ENCODE measurements at places on chromosomes 13 and 19.

GRCh38 chr19:49455773-49456172 lies 2.7 kb downstream of the ALDH16A1 start:
- DNase-seq: no peak

DNA sequence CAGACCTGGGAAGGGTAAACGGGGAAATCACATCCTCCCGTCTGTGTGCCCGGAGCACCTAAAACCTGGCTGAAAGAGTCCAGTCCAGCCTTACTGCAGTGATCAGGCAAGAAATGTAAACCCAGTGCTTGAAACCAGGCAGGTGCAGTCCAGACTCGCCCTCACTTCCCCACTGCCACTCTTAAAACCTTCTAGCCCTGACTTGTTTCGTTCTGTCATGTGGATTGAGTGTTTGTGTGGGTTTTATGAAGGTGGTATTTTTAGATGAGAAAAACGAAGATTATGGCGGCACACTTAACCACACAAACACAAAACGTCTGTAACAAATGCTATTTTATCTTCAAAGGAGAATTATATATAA lies 839 bp upstream of the CKAP2 start:
- DNase-seq: no peak

DNA sequence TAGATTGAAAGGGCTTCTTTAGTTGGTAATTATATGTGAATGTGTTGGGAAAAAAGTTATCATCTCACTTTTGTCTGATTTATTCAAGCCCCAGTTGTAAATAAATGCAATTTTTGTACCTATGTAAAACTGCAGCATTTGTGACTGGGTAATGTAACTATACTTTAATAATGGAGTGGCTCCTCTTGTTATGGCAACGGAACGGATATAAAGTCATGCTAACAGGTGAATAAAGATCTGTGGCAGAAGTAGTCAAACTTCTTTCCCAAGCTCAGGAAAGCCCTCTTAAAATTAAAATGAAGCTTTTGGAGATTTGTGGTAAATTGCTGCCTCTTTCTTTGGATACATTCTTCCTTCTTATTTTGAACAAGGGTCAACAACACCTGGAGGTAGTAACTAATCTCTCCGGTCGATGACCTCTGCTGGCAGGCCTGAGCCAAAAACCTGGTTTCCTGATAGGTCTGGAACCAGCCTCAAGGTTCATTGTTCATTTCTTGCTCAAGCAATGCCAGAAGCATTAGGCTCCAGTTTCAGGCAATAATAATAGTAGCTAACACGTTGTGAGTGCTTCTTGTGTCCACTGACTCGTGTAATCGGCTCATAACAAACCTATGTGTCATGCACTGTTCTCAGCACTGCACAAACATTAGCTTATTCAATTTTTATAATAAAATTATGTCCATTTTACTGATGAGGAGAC lies 313.4 kb upstream of the DACH1 start:
- DNase-seq: no peak

GRCh38 chr13:98478189-98479129 lies 98.4 kb downstream of the STK24 start:
- no peak for DNase-seq

DNA sequence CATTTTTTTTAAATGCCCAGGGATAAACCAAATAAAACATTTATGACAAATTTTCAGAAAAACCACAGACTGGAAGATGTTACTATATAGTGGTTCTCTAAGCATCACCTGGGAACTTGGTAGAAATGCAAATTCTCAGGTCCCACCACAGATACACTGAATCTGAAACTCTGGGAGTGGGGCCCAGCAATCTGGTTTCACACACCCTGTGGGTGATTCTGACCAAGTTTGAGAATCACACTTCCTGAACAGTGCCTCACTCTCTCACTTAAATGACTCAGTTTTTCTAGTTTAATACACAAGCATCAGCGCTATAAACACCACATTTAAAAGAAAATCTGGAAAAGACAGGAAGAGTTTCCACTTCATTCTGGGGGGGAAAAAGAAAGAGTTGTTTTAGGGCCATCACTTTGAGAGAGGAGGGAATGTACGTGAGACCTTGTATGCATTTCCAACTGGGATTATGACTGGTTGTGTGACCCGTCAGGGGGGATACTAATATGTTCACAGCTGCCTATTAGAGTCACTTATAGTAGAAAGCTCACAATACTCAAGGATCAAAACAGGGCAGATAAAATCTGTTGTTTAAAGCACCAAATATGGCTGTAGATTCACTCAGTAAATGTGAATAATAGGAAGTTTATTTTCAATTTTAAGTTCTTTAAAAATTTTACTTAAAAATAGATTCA lies 567.7 kb downstream of the GPC6 start:
- DNase-seq: no peak

DNA sequence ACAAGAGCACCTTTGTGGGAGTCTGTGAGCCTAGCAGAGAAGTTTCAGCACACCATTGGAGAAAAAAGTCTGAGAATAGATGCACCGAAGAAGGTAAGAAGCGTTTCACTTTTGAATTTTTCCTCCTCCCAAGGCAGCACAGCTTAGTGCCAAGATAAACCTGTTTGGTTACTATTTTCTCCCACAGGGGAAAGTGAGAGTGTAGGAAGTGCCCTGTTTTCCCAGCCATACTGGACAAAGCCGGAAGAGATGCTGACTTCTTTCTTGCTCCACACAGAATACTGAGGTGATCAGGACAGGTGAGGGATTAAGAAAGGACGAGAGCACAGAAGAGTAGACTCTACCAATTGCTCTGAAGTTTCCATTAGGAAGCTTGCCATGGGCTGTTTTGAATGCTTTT lies 1011.0 kb upstream of the MIR17HG start:
- DNase-seq: no peak

DNA sequence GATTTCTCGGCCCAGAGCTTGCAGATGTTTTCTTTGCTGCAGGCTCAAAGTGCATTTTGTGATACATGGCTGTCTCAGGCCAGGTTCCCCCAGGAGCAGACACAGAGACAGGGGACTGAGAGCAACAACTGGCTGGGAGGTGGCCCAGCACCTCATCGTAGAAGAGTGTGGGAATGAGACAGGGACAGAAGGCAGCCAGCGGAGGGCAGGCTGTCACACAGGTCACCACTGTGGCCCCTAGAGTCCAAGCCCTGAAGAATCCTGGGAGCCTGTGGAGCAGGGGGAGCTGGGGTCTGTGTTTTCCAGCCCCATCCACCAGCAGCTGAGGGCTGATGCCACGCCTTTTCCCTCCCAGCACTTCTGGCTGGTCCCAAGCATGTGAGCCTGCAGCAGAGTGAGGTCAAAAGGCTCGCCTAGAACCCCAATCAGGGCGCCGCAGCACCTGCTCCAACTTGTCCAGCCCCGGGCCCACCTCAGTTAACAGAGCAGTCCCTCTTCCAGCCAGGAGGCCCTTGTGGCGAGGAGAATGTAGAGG lies 723.8 kb downstream of the UQCRFS1 start:
- no peak for DNase-seq

GRCh38 chr19:10001899-10002298 lies 8.4 kb downstream of the COL5A3 start:
- DNase-seq: no peak

GRCh38 chr19:8194528-8195267 lies 14.5 kb upstream of the CERS4 start:
- no peak for DNase-seq

DNA sequence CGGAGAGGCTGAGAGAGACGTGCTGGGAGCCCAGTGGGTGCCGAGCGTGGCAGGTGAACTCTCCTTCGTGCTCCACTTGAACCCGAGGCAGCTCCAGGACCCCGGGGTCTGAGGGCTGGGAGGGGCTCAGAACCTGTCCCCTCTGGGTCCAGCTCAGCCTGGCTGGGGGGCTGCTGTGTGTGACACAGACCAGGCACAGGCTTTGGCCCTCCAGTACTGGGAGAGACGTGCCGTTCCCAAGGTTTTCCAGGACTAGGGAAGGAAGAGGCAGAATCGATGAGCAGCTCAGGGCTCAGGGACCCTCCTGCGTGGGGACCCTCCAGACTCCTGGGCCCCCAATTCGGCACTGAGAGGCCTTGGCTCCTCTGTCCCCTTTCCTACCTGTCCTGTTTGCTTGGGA lies 2.3 kb downstream of the SIGLEC10 start:
- no peak for DNase-seq

DNA sequence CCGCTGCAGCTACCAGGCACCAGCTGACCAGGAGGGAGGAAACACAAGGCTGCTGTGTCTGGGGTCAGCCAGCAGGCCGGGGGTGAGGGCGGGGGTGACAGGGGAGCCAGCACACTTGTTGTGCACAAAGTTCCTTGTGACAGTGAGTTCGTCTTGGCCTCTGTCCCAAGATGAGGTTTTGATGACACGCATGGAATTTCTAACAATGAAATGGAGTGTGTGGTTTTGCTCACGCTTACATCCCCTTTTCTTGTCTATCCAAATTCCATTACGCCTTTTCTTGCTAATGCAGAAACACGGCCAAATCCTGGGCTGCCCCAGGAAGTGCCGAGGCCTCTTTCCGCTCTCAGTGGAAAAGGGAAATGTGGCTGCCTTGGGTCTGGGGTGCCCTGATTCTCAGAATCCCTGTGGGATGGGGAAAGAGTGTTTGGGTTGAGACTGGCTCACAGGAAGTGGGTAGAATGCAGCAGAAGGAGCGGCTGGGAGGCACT lies 73.8 kb downstream of the GADD45B start:
- no peak for DNase-seq

Data from activated CD8-positive, alpha-beta memory T cell treated with anti-CD3 and anti-CD28 coated beads for 1 hour (primary cell).